ENCODE measurements at places on chromosomes 6 and 20. TPM values are rescaled to one million over a fixed set of nuclear protein-coding genes. Genes with fewer than 3 reads are reported as not detected.

Gene FAM217A
- total RNA-seq, result not detected

Gene SUMO4
- 6.0 TPM for total RNA-seq

Gene POLH
- total RNA-seq, result 14.2 TPM

Gene ETV7
- 13.0 TPM for total RNA-seq

Gene CYB5R4
- total RNA-seq, result 9.3 TPM

Gene CRIP3
- total RNA-seq, result 2.6 TPM

Gene SRSF12
- 0.36 TPM for total RNA-seq

Gene CST7
- 2.7 TPM for total RNA-seq

Gene GMDS
- total RNA-seq, result 19.3 TPM

- H3K27me3 ChIP-seq, result no peaks in the 10 kb centered on the region
- no peak for DNase-seq
- H3K27ac ChIP-seq, result peak overlapping the region; percentile 56
- H3K4me1 ChIP-seq, result peaks cover 7% of the 10 kb centered on the region
- H3K36me3 ChIP-seq, result no peaks in the 10 kb centered on the region
- H3K4me3 ChIP-seq, result no peak overlapping the region
Observed at GRCh38 chr6:15132854-15133670, 112.8 kb upstream of the JARID2 start.

- H3K4me1 ChIP-seq, result peaks cover 18% of the 10 kb centered on the region
- H3K27me3 ChIP-seq, result no peaks in the 10 kb centered on the region
- H3K36me3 ChIP-seq, result no peaks in the 10 kb centered on the region
- H3K27ac ChIP-seq, result no peak overlapping the region
- no peak overlapping the region for H3K4me3 ChIP-seq
Observed at GRCh38 chr6:159045801-159046200, 1.0 kb upstream of the TAGAP start.

DNA sequence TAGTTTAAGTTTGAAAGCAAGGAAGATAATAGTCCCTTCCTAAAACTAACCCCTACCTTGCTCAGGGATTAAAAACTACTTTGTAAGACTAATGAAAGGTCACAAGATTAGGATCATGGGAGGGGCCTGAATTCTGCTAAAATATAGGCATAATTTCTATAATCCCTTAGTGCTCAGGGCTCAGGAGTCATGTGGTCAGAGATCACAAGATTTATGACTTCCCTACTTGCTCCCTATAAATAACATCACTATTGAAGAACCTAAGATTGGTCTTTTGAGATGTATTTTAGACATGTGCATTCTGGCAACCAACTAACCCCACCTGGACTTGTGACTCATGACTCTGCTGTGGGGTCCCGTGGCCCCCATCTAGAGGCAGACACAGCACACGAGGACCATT is 81.1 kb downstream of the STMND1 start:
- no peaks in the 10 kb centered on the region for H3K4me1 ChIP-seq
- no peak overlapping the region for H3K4me3 ChIP-seq
- H3K36me3 ChIP-seq, result no peaks in the 10 kb centered on the region
- no peak overlapping the region for H3K27ac ChIP-seq
- no peaks in the 10 kb centered on the region for H3K27me3 ChIP-seq
- DNase-seq, result no peak

DNA sequence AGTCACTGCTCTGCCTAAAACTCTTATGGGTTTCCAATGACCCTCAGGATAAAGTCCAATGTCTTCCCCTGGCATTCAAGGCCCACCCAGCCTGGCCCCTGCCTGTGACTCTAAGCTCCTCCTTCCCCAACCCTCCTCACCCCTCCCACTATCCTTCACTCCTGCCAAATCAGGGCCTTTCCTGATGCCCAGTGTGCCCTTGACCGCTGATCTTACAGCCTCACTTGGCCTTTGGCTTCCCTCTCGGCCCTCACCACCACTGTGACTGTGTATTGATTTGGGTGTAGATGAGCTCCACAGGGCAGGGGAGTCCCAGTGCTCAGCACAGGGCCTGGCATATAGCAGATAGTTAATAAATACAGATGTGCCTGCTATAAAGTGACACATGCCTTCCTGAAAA is 115.7 kb downstream of the TOX2 start:
- peaks cover 16% of the 10 kb centered on the region for H3K27me3 ChIP-seq
- peak; percentile 44 for DNase-seq
- no peak overlapping the region for H3K4me3 ChIP-seq
- H3K36me3 ChIP-seq, result no peaks in the 10 kb centered on the region
- no peak overlapping the region for H3K27ac ChIP-seq
- H3K4me1 ChIP-seq, result peaks cover 3% of the 10 kb centered on the region

- H3K27ac ChIP-seq, result no peak overlapping the region
- H3K4me1 ChIP-seq, result no peaks in the 10 kb centered on the region
- H3K27me3 ChIP-seq, result no peaks in the 10 kb centered on the region
- H3K4me3 ChIP-seq, result no peak overlapping the region
Observed at GRCh38 chr6:142011156-142011555, 121.6 kb upstream of the GJE1 start.

- peak overlapping the region; percentile 49 for H3K27ac ChIP-seq
- H3K27me3 ChIP-seq, result no peaks in the 10 kb centered on the region
- peaks cover 41% of the 10 kb centered on the region for H3K36me3 ChIP-seq
- DNase-seq, result no peak
- H3K4me3 ChIP-seq, result peak overlapping the region; percentile 81
Observed at GRCh38 chr6:31836474-31837368, 9.2 kb downstream of the HSPA1B start.

DNA sequence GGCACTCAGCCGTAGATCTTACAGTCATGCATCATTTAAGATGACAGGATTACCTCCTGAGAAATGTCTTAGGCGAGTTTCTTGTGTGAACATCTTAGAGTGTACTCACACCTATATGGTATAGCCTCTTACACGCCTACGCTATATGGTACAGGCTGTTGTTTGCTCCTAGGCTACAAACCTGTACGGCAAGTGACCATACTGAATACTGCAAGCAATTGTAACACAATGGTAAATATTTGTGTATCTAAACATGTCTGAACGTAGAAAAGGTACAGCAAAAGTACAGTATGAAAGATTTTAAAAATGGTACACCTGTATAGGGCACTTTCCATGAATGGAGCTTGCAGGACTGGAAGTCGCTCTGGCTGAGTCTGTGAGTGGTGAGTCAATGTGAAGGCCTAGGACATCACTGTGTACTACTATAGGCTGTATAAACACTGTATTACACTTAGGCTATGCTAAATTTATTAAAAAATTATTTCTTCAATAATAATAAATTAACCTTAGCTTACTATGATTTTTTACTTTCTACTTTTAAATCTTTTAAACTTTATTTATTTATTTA is 541 bp upstream of the IL20RA start:
- no peaks in the 10 kb centered on the region for H3K36me3 ChIP-seq
- H3K27ac ChIP-seq, result peak overlapping the region; percentile 92
- DNase-seq, result no peak
- H3K4me1 ChIP-seq, result peaks cover 9% of the 10 kb centered on the region
- H3K4me3 ChIP-seq, result peak overlapping the region; percentile 69
- peaks cover 5% of the 10 kb centered on the region for H3K27me3 ChIP-seq

- no peaks in the 10 kb centered on the region for H3K4me1 ChIP-seq
- H3K36me3 ChIP-seq, result no peaks in the 10 kb centered on the region
- no peak for DNase-seq
- H3K4me3 ChIP-seq, result no peak overlapping the region
Observed at GRCh38 chr6:145743332-145743731, 8.0 kb upstream of the EPM2A start.

GRCh38 chr6:81933608-81934051 is 181.1 kb upstream of the TENT5A start:
- no peak for DNase-seq
- peaks cover 12% of the 10 kb centered on the region for H3K4me1 ChIP-seq
- no peaks in the 10 kb centered on the region for H3K27me3 ChIP-seq
- H3K27ac ChIP-seq, result no peak overlapping the region
- H3K36me3 ChIP-seq, result no peaks in the 10 kb centered on the region

DNA sequence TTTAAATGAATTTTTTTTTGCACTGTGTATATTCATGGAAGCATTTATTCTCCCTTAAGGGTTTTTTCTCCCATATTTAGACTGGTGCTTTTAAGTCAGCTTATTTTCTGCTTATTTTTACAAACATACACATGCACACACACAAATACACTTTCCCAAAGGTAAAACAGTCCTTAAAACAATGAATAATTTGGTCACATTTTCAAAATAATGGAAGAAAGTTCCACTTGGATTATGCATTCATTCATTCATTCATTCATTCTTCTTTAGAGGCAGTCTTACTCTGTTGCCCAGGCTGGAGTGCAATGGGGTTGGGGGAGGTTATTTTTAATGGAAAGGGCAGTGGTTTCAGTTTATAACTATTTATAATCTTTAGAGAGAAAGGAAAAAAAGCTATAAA is 69.8 kb downstream of the STXBP5 start:
- peaks cover 23% of the 10 kb centered on the region for H3K36me3 ChIP-seq
- no peaks in the 10 kb centered on the region for H3K4me1 ChIP-seq
- no peak overlapping the region for H3K27ac ChIP-seq
- no peaks in the 10 kb centered on the region for H3K27me3 ChIP-seq

- H3K4me1 ChIP-seq, result no peaks in the 10 kb centered on the region
- no peaks in the 10 kb centered on the region for H3K36me3 ChIP-seq
- H3K4me3 ChIP-seq, result no peak overlapping the region
- DNase-seq, result no peak
- H3K27me3 ChIP-seq, result no peaks in the 10 kb centered on the region
- no peak overlapping the region for H3K27ac ChIP-seq
Observed at GRCh38 chr20:6530254-6530653, 237.2 kb upstream of the BMP2 start.
